ENCODE measurements at places on chromosomes 16 and 17. TPM values are rescaled to one million over a fixed set of nuclear protein-coding genes. Genes with fewer than 3 reads are reported as not detected.

- no peak for DNase-seq
These were observed 195.5 kb downstream of the TOX3 start for GRCh38 chr16:52351451-52351850.

GRCh38 chr17:32658470-32659418 is 172.0 kb downstream of the CDK5R1 start:
- DNase-seq = no peak

TBC1D3C gene
- not detected for total RNA-seq

KRTAP17-1 gene
- not detected for total RNA-seq

MYH3 gene
- 0.07 TPM for total RNA-seq

ABCA3 gene
- total RNA-seq = 26.2 TPM

CRHR1 gene
- total RNA-seq = not detected

- no peak for DNase-seq
These were observed 1357.0 kb upstream of the GOT2 start for GRCh38 chr16:60091071-60091470.

DNA sequence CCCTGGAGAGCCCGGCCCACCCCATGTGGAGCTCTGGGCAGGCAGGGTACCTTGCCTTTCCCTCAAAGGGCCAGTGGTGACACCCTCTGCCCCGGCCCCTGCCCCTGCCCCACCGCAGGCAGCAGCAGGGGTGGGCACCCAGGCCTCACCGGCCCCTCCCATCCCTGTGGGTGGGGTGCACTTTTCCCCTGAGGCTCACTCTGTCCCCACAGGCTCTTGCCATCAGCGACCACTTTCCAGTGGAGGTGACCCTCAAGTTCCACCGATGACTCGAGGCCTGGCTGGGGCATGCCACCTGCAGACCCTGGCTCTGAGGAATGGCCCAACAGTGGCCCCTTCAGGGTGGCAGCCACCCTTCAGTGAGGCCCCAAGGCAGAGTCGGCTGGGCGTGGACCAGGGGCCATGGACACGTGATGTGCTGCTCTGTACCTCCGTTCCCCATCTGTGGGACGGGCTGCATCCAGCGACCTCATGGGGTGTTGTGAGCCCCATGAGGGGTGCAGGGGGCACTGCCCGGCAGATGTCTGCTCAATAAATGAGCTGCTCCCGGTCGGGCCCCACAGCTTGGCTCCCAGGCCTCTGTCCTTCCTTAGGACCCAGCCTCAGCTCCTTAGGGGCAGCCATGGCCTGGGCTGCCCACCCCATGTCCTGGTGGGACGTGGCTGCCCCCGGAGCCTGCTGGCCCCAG is 2.0 kb downstream of the DNASE1L2 start:
- DNase-seq = no peak

- no peak for DNase-seq
These were observed 106.8 kb downstream of the GNAO1 start for GRCh38 chr16:56298116-56298515.

DNA sequence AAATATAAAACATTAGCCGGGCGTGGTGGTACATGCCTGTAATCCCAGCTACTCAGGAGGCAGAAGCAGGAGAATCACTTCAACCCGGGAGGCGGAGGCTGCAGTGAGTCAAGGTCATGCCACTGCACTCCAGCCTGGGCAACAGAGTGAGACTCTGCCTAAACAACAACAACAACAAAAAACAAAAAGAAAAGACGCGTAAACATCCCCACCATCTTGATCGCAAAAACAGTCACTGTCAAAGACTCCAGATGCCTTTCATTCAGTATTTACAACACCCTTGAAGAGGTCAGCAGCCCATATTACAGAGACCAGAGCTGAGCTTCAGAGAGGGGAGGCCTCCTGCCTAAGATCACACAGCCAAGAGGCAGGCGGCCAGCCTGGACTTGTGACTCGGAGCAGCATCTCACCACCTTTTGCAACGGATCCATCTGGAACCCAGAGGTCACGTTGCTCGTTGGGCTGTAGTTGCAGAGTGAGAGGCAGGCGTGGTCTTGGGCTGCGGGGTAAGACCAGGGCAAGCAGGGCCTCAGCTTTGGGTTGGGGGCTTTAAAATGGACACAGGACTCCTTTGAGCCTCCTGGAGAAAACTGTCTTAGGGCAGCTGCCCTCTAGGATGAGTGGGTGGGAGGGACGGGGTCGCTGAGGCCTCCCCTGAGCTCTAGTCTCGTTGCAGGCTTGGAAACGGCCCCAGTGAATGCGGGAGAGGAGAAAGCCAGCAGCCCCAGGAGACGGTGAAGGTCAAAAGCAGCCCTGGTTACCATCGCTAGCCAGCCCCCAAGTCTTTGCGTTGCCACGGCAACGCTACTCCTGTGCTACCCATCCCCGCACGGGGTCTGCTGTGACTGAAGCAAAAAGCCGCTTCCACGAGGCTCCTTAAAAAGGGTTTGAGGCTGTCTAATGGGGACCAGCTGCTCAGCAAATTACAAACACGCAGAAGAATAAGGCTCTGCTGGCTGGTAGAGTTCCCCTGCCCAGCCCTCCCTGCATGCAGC is 26.1 kb downstream of the LGALS3BP start:
- no peak for DNase-seq

DNA sequence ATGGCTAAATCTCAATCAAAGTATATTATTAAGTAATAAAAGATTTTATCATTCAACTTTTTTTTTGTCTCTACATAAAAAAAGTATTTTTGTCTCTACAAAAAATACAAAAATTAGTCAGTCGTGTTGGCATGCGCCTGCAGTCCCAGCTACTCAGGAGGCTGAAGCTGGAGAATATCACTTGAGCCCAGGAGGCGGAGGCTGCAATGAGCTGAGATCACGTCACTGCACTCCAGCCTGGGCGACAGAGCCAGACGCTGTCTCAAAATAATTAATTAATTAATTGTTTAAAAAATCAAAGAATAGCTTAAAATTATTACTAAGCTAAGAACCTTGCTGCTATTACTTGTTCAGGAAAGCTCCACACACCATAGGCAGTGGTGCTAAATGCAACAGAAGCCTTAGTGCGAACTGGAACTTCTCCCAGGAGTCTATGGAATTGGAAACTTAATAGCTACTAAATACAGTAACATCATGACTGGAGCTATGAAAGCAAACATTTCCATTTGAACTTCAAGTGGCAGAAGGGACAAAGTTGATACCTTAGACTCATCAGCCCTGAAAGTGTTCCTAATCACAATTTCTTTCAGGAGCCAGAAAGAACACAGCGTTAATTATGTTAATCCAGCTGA is 22.6 kb downstream of the ADCY9 start:
- DNase-seq = no peak

DNA sequence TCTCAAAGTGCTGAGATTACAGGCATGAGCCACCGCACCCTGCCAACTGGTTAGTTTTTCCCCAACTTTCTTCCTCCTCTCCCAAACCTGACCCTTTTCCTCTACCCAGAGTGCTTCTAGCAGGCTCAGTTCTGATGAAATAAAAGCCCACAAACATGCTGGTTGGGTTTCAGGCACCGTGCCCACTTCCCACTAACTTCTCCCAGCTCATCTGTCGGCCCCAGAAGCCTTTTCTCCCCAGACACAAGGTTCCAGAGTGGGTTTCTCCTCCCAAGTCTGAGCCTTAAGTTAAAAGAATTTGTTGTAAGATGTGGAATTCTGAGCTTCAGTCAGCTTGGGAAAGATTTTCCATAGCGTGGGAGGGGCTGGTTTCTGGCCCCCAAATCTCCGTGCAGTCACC is 11.5 kb upstream of the SCN4A start:
- no peak for DNase-seq

BRIP1 gene
- total RNA-seq = 7.1 TPM

GRCh38 chr16:76125871-76126270 is 151.3 kb upstream of the CNTNAP4 start:
- DNase-seq = no peak

DNA sequence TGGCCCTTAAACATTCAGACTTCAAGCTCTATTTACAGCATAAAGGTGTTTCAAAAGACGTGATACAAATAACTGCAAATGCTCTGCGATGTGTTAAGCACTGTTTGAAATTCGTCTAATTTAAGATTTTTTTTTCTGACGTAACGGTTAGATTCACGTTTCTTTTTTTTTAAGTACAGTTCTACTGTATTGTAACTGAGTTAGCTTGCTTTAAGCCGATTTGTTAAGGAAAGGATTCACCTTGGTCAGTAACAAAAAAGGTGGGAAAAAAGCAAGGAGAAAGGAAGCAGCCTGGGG is 681 bp upstream of the MAPT start:
- no peak for DNase-seq

KRT20 gene
- total RNA-seq = not detected

ATP6V0A1 gene
- 21.9 TPM for total RNA-seq

All from pulmonary artery endothelial cell (primary cell).